Left lung (tissue), 14 donors: ENCODE measurements at places on chromosomes 1 and 21. TPM values are rescaled to one million over a fixed set of nuclear protein-coding genes. Genes with fewer than 3 reads are reported as not detected.

ARHGAP30 gene
- total RNA-seq = 57.7 TPM

BTBD8 gene
- total RNA-seq = 2.1 TPM

PRUNE1 gene
- 18.1 TPM for total RNA-seq

USH2A gene
- total RNA-seq = not detected

FCRL6 gene
- total RNA-seq = 0.73 TPM

ZFP69B gene
- total RNA-seq = 2.3 TPM

RNU1-3 gene
- total RNA-seq = 2,748 TPM

OR2T2 gene
- total RNA-seq = not detected

TEDDM1 gene
- not detected for total RNA-seq

SERPINC1 gene
- 0.29 TPM for total RNA-seq

TENT5C gene
- 11.6 TPM for total RNA-seq

- no peak for DNase-seq
Measured at GRCh38 chr1:76224752-76225151, 150.2 kb downstream of the ST6GALNAC3 start.

DNA sequence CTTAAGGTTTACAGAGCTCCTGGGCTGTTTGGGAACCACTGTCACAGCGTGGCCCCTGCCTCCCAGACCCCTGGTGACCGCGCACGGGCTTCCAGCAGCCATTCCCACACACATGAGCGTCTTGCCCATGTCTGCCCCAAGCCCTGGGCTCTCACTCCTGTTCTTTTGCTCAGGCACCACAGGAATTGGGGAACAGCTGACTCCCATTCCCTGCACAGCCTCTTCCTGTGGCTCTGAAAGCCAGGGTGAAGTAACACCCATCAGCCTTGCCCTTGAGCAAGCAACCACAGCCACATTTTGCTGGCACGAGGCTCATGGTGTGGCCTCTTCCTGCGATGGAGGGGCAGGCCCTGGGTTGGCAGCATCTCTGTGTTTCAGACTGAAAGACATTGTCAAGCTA is 14.3 kb upstream of the GPR157 start:
- peak; percentile 39 for DNase-seq

DNA sequence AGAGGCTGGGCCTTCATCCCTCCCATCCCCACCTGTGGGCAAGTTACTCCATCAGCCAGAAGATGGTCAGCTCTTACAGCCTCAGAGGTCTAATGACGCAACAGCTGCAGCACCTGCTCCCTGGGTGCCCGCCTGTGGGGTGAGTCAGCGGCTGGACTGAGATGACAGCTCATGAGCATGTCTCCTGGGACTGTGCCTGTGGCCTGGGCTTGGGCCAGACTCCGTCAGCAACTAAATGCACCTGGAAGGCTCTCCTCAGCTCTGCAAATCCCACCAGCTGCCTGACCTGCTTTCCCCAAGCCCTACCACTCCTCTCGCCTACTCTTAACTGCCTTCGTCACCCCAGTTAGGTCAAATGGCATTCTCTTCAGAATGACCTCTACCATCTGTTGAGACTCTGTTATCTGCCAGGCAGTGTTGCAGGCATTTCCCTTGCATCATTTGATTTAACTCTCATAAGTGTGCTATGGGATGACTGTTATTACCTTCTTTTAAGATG is 47.7 kb downstream of the ETS2 start:
- no peak for DNase-seq

GRCh38 chr1:211642870-211643269 is 32.6 kb downstream of the NEK2 start:
- no peak for DNase-seq

GRCh38 chr1:226629210-226629895 is 80.8 kb downstream of the STUM start:
- peak; percentile 26 for DNase-seq

GRCh38 chr1:201639391-201639790 is 100.5 kb downstream of the NAV1 start:
- no peak for DNase-seq

DNA sequence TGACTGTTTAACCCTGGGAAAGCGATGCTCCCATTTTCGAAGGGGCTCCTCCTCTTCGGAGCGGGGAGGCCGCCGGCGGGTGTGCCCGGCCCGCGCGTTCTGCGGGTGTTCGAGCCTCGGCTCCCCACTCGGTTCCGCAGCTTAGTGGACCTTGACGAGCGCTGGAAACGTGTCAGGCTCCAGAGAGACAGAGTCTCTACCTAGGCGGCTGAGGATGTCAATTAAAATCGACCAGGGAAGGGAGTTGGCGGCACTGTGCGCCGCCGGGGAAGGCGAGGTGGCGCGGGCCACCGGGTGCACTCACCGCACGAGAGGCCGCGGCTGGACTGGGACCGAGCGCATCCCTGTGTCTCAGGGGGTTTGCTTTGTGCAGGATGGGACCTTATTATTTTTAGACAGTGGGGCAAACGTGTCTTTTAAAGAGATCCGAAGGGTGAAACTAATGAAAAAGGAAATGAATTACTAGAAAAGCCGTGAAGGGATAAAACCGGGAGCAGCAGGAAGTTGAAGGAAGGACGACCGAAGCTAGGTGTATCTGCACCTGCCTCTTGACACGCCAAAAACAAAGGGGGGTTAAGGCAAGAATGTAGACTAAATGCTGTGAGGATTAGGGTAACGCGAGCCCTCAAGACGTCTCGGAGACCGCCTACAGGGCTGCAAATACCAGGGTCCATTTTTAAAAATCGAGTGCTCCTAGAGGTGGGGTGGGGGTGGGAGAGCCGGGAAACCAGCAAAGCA is 5.6 kb downstream of the LHX4 start:
- DNase-seq = no peak

DNA sequence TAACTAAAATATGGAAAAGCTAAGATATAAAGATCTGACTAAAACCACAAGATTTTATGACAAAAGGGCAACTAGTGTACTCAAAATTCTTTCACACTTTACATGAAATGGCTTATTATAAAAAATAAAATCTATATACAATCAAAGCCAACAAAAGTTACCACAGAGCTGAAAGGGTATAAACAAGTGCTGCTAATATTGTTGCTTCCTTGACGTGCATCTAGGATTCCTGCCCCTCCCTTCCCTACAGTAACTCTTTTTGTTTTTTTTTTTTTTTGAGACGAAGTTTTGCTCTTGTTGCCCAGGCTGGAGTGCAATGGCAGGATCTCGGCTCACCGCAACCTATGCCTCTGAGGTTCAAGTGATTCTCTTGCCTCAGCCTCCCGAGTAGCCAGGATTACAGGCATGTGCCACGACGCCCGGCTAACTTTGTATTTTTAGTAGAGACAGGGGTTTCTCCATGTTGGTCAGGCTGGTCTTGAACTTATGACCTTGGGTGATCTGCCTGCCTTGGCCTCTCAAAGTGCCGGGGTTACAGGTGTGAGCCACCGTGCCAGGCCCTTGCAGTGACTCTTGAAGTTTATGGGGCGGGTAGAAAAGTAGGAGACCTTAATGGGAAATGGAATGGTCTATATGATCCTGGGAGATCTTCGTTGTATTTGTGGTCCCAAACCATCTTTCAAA is 4.5 kb downstream of the SRSF4 start:
- DNase-seq = no peak

DNA sequence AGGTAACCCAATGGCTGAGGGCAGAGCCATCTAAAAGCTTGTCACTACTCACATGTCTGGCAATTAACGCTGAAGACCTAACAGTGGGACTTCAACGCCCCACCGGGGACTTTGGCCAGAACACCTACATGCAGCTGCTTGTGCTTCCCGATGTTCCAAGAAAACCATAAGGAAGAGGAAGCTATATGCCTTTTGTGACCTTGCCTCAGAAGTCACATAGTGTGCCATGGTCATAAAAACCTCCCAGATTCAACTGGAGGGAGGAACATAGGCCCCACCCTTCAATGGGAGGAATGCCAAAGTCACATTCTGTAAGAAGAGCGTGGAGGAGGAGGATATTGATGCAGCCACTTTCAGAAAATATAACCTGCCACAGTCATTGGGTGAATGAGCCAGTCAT is 147.8 kb upstream of the MAGI3 start:
- no peak for DNase-seq

GRCh38 chr1:9314111-9314510 is 21.4 kb downstream of the SPSB1 start:
- no peak for DNase-seq

- peak; percentile 69 for DNase-seq
Measured at GRCh38 chr1:70706381-70707037, 295.4 kb downstream of the CTH start.

DNA sequence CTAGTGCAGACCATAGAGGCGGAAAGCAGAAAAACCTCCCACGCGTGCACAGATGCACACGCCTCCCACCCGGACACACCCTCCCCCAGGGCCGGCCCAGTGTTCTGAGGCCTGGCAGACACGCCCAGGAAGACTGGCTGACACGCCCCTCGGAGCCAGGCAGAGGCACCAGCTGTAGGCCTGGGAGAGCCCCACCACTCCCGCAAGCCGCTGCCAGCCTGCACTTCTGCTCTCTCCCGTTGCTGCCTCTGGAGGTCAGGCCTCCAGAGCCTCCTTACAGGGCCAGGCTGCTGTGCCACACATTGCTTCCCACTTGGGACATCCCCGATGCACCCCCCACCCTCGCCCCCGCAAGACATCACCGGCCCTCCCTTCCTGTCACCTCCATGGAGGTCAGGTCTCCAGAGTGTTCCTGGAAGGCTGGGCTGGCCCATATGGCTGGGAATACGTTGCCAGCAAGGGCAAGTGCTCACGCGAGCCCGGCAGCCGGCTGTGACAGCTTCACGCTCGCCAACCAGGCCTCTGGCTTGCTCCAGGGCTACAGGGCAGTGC is 40.4 kb downstream of the CASZ1 start:
- peak; percentile 55 for DNase-seq

DNA sequence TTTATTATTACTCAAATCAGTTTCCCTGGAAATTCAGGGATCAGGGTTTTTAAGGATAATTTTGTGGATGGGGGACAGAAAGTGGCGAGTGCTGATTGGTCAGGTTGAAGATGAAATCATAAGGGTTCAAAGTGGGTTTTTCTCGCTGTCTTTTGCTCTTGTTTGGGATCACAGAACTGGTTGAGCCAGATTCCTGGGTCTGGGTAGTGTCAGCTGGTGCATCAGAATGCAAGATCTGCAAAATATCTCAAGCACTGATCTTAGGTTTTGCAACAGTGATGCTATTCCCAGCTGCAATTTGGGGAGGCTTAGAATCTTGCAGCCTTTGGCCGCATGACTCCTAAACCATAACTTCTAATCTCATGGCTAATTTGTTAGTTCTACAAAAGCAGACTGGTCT is 9.3 kb downstream of the CHI3L2 start:
- DNase-seq = no peak

DNA sequence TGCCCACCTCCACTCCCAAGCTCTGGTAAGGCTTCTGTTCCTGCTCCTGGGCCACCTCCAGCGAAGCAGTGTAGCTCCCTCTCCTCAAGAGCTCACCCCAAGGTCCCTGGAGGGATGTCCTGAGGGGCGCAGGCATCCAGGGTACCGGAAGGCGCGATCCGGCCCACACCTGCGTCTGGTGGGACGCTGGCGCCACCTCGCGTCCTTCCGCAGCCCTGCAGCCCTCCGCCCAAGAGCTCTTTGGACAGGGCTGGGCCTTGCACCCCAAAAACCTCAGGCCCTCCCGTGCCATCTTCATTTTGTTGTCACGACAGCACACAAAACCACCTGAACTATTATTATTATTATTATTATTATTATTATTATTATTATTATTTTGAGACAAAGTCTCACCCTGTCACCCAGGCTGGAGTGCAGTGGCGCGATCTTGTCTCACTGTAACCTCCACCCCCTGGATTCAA is 49.2 kb upstream of the PAX7 start:
- DNase-seq = peak; percentile 71

DNA sequence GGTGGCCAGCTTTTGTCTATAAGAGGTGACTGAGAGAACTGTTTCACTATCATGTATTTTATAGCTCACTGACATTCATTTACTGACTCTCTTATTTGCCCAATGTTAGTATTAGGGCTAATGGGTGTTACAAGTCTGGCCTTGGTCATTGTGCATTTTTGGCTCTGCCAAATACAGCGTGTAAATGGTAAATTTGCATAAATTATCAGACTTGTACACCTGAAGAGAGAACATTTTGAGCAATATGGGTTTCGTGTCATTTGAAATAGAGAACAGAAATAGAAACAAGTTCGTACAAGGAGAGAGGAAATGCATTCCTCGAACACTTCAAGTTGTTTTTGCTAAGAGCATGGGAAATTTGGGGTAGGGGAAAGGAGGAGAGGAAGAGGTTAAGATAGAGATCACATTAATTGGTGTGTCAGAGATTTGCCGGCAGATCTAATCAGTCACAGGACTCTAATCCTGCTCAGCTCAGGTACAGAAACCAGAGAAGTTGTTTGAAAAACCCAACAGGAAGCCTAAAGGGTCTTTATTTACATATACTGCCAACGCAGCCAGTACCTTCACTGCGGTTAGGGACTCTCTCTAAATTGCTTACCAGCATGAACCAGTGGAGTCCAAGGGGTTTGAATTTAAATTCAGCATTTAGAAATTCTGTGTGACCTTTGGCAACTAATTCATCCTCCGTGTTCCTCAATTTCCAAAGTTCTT is 261.5 kb downstream of the GPATCH2 start:
- no peak for DNase-seq

DNA sequence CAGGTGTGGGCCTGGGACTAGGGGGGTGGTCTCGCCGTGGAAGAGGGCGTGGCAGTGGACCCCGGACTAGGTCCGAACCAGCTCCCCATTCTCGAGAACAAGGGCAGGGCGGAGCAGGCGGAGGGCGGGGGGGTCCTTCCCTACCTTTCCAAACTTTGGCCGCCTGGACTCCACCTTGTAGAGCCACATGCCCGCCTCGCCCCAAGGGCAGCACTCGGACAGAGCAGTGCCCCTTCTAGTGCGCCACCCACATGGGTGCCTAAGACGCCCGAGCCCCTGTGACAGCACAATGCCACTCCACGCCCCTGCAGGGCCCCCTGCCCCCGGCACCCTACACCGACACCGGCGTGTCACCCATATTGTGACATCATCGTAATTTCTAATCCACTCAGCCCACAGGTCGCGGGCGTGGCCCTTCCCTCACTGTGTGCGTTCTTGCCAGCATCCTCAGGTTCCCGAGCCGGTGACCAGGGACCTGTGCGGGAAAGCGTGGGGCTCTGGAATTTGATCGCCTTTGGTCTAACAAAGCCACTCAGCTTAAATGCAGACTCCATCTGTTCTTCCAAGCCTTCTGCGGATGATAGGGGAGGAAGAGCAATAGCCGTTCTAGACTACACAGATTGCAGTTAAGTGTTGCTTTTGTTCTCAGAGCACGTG is 553 bp upstream of the STMN1 start:
- DNase-seq = peak; percentile 47

- DNase-seq = no peak
Measured at GRCh38 chr1:185492089-185492825, 175.2 kb upstream of the IVNS1ABP start.

DNA sequence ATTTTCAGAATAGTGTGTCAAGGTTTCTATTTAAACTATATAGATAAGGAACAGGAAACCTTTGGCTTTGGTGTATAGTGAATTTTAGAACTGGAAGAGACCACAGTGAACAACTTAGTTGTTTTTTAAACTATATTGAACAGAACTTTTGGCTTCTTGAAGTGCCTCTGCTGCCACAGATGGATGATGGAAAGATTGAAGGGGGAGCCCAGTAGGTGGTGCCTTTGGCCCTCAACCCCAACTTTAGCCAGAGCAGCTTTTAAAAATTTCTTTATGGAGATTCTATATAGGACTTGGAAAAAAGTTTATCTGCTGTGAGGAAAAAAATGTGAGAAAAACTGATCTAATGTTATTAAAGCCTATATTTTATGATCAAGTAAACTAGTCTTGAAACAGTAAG is 50.2 kb downstream of the SWT1 start:
- no peak for DNase-seq

- DNase-seq = no peak
Measured at GRCh38 chr1:9112961-9113880, 15.7 kb downstream of the GPR157 start.
